ENCODE measurements at places on chromosomes 1 and 21.

DNA sequence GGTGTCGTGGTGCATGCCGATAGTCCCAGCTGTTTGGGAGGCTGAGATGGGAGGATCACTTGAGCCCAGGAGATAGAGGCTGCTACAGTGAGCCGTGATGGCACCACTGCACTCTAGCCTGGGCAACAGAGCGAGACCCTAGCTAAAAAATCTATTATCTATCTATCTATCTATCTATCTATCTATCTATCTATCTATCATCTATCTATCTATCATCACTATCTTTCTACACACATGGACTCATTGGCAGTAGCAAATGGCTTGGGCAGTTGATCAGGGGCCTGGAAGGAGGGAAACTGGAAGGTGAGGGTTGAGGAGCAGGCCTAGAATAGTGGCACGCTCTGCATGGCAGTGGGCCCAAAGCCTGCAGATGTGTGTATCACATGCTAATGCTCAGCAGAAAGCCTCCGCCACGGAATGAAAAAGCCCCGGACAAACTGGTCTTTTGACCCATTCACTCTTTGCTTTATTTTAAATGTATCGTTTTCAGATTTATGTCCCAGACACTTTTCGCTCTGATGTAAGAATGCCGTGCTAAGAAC lies 7.3 kb upstream of the HUNK start:
- no peak for DNase-seq

- DNase-seq, result no peak
These were observed 59.8 kb upstream of the SDC3 start for GRCh38 chr1:30968220-30968971.

DNA sequence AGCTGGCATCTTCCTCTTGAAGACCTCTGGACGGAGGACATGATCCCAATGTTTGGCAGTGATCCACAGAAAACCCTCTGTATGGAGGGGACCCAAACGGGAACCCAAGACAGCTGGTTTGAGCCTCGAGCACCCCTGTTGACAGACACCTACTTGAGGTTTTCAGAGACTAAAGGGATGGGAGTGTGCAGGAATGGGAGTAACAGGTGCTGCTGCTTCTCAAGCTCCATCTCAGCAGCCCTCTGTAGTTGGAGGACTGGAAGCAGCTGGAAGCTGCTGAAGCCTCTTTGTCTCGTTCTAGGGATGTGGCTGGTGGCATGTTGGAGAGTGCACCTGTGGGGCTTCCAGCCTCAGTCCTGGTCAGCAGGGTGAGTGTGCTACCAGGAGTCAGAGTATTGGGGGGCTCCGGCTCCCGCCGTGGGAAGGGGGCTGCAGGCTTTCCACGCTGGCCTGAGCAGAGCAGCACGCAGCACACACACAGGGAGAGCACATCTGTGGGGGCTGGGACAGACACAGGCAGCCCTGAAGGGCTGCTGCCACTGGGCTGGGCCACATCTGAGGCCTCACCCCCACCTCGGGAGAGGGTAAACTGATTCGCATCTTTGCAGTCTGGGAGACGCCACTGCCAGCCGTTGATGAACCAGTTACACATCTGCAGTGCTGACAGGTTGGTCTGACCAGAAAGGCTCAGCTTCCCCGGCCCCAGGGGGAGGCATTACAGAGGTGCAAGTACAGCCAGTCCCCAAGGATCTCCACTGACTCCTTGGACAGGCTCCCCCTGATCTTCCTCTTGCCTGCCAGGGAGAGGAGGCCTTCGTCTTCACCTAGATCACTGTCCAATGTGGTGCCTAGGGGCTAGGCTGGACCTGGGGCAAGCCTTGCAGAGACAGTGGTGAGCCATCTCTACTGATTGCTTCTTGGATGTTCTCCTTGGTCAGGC lies 56.6 kb downstream of the ADSS2 start:
- no peak for DNase-seq

DNA sequence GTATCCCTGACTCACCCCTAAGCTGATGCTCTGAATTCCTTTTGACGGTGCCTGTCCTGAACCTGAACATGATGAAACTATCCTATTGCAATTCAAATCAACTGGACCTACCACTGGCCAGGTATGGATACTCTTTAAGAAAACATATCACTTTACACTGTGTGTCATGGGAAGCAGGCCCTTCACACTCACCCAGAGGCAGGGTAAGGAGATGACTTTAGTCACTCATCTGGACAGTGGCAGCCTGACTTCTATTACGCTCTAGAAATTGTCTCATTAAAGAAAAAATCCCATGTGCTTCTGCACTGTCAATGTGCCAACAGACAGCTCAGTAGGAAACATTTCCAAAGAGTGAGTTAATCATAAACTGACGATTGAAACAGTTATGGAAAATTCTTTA lies 94.3 kb downstream of the VAV3 start:
- no peak for DNase-seq

DNA sequence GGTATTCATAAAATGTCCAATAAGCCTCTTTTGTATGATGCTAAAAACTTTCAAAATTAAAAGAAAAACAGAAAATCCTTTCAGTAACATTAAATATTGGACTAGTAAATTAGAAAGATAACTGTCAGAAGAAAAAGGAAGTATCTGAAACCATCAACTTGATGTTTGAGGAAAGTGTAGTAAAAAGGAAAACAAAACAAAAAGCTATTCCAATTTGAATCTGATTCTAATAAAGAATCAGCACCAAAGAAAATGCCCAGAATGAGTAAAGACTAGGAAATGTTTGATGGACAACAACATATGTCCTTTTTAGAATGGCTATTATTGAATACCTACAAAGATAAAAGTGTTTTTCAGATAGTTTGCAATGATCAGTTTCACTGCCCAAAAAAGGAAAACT lies 79.9 kb upstream of the RBM34 start:
- no peak for DNase-seq
